ENCODE measurements at places on chromosomes 11 and 22.

DNA sequence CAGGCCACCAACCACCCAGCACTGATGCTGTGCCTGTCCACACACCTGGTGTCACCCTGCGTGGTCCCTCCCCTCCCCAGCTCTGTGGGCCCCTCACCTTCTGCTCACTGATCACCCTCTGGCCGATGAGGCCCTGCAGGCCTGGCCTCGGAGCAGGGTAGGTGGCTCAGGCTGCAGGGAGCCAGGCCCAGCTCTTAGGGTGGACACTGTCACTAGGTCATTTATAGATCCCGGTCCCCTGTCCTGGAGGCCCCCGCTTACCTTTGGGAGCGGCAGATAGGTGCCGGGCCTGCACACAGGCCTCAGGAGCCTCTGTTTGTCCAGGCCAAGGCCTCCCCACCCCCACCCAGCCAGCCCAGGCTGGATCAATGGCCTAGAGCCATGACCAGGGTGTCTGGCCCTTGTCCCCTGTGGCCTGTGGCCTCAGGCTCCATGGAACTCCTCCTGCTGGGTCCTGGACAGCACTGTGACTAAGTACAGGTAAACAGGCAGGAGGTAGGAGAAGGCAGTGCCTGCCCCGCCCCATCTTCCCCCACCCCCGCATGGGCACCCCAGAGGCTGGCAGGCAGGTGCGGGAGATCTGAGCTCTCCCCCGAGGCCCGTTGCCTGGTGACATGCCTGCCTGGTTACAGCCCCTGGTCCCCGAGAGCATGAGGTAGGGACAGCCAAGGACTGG lies at the start of gene TMPRSS6:
TMPRSS6 (minus strand) TSS at position 472 of the 676 bp plus-strand sequence. CDS start 6,296 bp downstream, outside the sequence.
- DNase-seq, result no peak

DNA sequence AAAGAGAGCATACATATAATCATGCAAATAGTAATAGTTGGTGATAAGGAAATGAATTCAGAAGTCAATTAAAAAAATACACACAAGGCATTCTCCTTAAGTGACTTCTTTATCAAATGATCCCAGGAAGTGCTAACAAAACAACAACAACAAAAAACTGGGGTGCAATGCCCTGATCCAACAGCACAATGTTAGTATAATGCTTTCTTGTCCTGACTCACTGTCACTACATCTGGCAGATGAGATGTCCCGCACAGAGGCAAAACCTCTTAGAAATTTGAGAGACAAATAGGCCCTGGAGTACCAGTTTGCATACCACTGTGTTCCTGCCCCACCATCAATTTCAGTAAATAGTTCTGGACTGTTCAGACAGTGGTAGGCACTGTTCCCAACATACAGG lies 11.0 kb upstream of the AMBRA1 start:
- no peak for DNase-seq

DNA sequence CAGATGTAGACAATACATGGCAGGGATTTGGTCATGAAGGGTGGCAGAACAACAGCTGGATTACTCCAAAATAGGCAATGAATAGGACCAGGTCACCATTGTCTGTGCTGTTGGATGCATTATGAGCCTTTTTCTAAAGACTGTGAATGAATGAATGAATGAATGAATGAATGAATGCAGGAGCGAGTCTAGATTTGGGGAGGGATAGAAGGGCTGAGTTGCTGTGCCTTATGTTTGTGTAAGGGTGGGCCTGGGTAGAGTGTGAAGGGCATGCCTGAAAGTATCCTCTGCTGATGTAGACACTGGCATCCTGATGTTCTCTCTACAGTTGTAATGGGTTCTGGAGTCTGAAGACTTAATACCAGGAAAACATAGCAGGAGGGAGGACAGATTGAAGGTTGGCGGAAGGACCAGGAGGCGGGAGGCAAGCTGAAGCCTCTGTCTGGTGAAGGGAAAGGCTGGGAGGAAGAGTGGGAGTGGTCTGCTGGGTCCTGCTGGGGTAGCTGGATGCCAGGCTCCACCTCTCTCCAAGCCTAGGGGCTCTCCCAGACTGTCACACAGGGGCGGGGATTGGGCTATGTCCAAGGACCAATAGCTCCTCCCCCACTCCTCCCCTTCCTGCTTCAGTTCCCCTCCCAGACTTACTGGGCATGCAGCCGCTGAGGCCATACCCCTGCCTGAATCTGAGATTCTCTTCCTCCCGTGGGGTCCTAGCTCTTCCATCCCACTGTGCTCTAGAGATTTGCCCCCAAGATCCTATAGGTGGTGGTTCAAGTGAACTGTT lies 4.8 kb downstream of the TRIM3 start:
- DNase-seq, result no peak

DNA sequence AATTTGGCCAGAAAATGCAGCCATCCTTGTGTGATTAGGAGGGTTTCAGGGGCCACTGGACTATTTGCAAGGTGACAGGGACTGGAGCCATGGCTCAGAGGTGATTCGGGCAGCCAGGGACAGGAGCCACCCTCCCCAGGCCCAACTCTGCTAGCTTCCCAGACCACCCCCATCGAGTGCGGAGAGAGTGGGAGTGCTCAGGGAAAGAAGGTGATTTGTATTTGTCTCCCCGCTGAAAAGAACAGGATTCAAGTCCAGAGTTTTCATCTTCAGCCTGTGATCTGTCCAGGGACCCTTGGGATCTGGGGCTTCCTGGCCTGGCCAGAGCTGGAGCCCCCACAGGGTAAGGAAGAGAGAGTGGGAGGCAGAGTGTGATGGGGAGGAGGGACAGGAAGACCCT lies 22.4 kb upstream of the TEF start:
- no peak for DNase-seq

DNA sequence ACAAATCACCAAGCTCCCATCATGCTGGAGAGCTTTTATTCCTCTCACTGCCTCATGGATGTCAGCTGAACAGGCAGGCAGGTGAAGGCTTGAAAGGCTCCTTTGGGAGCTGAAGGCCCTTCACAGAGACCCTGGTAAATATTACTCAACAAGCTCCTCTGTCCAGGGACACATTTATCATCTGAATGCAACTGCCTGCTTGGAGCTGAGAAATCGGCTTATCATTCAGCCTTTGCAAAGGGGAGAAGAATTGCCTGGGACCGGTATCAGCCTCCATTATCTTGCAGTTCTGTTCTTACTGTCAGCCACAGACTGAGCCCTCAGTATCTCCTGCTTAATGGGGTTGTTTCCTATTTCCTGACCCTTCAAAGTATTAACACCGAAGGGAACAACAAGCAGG lies 113.8 kb upstream of the PITPNB start:
- DNase-seq, result no peak

DNA sequence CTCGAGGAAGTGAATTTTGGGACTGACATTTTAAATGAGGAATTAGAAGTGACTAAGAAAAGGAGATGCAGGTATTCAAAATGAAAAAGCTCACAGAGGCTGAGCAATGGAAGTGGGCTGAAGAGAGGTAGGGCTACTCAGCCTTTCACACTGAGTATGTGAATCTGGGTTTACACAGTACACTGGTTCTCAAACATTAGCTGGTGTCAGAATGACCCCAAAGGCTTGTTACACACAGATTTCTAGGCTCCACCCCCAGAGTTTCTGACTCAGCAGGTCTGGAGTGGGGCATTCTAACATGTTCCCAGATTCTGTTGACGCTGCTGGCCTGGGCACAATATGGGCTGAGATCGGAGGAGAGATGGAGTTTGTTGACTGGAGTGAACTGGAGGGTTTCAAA lies 32.8 kb downstream of the CADM1 start:
- no peak for DNase-seq

- DNase-seq, result no peak
Observed at GRCh38 chr22:22037740-22038139, 55.2 kb upstream of the TOP3B start.

- no peak for DNase-seq
Observed at GRCh38 chr11:71244116-71244810, 8.1 kb downstream of the SHANK2 start.

DNA sequence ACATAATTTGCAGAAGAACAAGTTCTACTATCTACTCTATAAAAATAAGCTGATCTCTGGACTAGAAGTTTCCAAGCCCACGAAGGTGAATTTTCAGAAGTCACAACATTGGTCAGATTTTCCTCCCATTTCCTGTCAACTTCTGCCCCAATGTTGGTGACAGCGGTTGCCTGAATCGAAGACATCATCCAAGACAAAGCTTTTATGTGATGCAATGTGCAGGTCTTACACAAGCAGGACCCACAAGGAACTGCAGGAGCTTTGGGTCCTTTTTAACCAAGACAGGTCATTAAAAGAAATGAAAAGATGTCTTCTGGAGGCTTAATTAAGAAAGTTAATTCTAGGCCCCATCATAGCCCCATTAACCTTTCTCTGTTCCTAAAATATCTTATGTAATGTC lies 125.6 kb upstream of the BLID start:
- DNase-seq, result no peak

GRCh38 chr11:116579031-116579653 lies 193.6 kb downstream of the BUD13 start:
- DNase-seq, result no peak

GRCh38 chr11:67273260-67273990 lies 7.2 kb downstream of the GRK2 start:
- no peak for DNase-seq

DNA sequence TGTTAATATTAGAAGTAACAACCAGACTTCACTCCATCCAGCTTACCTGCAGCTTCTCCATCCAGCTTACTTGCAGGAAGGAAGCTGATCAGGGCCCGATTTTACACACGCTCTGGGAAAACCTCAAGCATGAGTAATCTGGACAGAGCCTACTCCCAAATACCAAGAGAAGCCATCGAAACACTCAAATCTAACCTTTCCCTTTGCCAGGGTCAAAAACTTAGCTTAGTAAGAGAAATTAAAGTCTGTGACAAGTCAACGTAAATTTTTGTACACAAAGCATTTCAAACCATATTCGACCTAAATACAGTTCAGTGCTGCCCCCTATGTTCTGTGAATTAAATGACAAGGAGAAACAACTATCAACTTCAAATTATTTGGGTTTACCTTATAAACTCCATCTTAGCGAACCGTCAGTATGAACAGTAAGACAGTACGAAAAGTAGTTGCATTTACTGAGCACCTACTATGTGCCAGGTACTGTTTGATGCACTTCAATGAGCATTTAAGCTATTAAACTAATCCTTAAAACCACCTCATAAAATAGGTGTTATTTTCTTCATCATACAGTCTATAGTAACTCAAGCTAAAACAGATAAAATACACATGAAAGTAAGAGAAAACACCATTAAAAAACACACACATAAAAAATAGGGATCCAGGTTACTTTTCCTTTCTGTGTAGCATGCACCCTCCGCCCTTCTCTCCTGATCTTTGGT lies 36.9 kb downstream of the ARFGAP3 start:
- no peak for DNase-seq

DNA sequence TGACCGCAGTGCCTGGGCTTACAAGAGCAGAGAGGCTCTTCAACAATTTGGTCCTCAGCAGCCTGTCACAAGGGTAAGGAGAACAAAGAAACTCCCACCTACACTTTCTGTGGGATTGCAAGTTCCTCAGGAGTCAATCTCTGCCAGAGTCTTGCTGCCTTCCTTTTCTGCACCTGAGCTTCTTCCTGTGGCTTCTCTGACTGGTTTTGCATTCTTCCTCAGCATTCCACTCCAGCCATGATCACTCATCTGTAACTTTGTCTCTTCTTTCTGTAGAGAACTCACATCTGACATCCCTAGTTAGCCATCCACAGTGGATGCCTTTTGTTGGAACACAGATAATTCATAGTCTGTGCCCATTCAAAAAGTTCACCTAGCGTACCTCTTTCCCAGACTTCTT lies 14.2 kb upstream of the OR6A2 start:
- DNase-seq, result no peak

- no peak for DNase-seq
Observed at GRCh38 chr11:115974703-115975102, 470.5 kb upstream of the CADM1 start.

DNA sequence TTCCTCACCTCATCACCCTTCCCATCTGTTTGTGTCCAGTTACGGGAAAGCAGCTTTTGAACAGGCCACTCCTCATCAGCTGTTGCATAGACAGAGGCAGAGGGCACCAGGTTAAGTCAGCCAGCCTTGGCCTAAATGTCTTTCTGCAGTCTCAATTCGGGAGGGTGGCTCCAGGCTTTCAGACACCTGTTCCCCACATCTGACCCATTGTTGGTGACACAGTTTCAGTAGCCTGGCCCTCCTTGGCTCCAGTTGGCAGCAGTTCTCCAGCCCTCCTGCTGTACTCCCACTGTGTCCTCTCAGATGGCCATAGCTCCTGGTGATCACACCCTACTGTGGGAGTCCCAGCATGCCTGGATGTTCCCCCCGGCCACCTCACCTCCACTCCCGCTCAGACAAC lies 70.8 kb upstream of the MYOD1 start:
- DNase-seq, result no peak

DNA sequence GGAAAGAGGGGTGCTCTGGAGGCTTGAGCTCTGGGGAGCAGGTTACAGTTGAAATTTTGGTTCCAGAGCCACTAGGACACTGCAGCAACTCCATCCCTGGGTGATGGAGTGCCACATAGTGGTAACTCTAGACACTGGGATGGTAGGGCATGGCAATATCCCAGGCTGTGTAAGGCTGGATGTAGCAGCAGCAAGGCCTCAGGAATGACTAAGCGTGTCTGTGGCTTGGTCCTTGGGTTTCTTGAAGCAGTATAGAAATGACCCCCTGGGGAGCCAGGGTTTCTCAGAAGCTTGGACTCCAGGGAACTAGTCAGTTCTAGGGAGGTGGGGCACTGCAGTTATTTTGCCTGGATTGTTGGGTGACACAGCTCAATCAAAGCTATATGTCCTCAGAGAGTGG lies 8.1 kb downstream of the MS4A4A start:
- DNase-seq, result no peak

GRCh38 chr11:1543606-1544263 lies 28.3 kb downstream of the DUSP8 start:
- DNase-seq, result no peak

DNA sequence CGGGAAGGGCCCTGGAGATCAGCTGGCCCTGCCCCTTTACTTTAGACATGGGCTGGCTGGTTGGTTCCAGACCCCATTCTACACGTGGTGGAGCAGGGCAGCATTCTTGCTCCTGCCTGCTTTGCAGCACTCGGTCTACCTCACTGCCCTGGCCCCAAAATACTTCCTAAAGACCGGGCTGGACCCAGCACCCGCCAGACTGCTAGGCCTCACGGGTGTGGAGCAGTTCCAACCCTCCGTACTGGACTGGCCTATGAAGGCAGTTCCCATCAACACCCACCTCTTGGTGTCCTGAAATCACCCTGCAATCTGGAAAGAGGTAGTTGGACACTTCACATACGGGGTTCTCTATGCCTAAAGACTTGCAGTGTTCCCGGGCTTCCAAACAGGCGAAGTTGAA lies 6.4 kb downstream of the MCAT start:
- DNase-seq, result no peak

- DNase-seq, result no peak
Observed at GRCh38 chr22:48249713-48250268, 1487.3 kb downstream of the TBC1D22A start.

Data from activated T-helper 1 cell treated with Interleukin-2 at 50 U/mL for 16 hours (primary cell).